Activated CD8-positive, alpha-beta memory T cell treated with anti-CD3 and anti-CD28 coated beads for 48 hours (primary cell): ENCODE measurements at places on chromosomes 16 and 17.
A peak's percentile ranks its signal among the peaks of the same experiment; 100 is the strongest.

GRCh38 chr16:12257926-12258561, 281.5 kb downstream of the SNX29 start:
- no peak for DNase-seq

- no peak for DNase-seq
Measured at GRCh38 chr17:75876938-75877751, 1.2 kb downstream of the TRIM47 start.

- DNase-seq, result no peak
Measured at GRCh38 chr17:70420861-70421445, 251.6 kb downstream of the KCNJ2 start.

GRCh38 chr17:1561420-1562175, 994 bp downstream of the PITPNA start:
- peak; percentile 26 for DNase-seq

GRCh38 chr17:40350689-40351358, 13.7 kb downstream of the GJD3 start:
- DNase-seq, result no peak

- no peak for DNase-seq
Measured at GRCh38 chr17:6072157-6072556, 2.0 kb downstream of the WSCD1 start.

DNA sequence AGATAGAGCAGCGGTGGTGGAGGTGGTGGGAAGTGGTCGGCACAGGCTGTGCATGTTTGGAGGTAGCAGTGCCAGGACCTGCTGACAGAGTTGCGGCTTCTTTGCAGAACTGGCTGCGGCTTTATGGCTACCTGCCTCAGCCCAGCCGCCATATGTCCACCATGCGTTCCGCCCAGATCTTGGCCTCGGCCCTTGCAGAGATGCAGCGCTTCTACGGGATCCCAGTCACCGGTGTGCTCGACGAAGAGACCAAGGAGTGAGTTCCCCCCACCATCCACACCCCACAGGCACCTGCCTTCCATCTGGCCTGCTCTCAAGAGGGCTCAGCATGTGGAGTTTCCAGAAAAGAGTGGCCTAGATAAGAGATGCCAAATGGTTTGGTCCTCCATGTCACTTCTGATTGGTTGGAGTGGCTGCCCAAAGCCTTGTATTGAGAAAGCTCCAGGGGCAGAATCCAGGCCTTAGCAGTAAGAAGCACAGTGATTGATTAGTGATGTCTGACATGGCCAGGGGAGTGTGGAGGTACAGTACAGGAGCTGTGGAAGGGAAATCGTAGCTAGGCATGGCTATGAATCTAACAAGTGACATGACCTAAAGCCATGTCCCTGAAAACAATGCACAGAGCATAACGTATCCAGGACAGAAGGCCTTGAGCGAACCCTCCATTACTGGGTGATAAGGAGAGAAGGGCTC, 12.0 kb downstream of the MMP15 start:
- no peak for DNase-seq

GRCh38 chr17:8123695-8124349, at the start of gene HES7:
Gene HES7 (minus strand): TSS chr17:8124106. CDS start chr17:8124084, 22 bp downstream.
- DNase-seq, result no peak

DNA sequence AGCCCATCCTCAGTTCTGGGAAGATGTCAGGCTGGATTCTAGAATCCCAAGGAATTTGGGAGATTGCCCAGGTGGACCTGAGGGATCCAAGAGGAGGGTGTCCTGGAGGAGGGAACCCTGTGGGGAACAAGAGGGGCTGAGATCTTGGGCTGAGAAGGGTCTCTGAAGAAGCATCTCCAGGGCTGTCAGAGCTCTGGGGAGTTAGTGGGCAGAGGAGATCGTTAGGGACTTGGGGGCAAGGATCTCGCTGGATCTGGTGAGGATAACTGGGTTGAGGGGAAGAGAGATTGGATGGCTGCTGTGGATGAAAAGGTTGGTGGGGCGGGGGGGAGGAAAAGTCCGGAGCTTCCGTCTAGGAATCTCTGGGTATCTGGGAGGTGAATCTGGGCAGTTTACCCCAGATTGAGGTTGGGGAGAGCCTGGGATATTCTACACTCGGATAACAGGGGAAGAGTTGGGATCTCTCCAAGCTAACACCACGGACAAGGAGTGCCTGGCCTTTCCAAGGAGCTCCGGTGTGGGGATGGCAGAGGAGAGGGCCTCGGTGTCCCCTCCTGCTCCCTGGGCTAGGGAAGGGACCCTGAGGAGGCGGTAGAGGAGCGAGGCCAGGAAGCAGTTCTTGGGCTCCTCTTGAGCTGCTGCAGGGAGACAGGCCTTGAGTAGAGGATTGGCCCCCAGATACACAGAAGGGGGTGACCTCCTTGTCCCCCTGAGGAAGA, 1.7 kb downstream of the FBXL19 start:
- DNase-seq, result no peak

GRCh38 chr16:81836279-81837054, 57.4 kb downstream of the PLCG2 start:
- no peak for DNase-seq

DNA sequence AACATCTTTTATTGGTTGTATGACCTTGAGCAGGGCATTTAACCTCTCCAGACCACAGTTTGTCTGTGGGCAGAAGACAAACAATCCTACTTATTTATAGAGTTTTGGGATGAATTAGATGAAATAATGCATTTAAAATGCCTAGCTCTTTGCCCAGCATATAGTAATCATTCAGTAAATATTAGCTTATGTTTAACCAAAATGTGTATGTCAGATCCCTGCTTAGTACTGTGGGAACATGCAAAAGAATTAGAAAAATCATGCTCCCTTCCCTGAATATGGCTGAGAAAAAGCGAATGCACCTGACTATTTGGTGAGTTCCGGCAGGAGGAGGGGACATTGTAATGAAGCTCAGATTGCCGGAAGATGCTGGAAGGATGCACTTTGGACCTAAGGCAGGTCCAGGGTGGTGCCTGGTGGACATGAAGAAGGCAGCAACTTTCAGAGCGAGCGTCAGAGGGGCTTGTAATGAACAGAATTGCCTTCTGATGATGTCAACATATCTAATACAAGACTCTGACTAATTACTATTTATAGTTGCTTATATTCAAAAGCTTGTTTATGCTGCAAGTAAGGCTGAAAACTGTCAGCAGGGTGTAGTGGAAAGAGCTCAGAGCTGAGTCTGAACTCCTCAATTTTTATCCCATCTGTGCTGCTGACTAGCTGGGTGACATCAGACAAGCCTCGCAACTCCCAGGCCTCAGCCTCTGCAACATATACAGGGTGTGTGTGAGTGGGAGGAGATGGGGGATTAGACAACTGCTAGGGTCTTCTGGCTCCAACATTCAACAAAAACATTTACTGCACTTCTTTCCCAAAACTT, 221.2 kb downstream of the PRKCA start:
- no peak for DNase-seq

DNA sequence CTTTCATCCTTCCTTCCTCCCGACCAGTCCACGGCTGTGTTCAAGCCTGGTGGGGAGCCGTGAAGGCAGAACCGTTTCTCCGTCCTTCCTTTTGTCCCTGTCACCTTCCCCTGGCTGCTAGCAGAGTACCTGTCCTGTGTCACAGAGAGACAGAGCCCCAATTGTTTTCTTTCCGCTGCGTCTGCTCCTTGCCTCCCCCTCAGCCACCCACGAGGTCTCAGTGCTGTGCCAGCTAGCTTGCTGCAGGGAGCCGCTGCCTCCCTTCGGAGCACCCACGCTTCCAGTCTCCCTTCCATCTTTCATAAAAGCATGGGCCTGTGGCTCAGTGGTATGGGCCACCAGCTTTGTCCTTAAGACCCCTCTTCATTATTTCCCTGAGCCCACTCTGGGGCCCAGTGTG, 62.2 kb downstream of the MPRIP start:
- no peak for DNase-seq

GRCh38 chr16:3696425-3697218, 20.7 kb downstream of the TRAP1 start:
- no peak for DNase-seq

- DNase-seq, result no peak
Measured at GRCh38 chr16:77974883-77975282, 47.5 kb upstream of the CLEC3A start.

DNA sequence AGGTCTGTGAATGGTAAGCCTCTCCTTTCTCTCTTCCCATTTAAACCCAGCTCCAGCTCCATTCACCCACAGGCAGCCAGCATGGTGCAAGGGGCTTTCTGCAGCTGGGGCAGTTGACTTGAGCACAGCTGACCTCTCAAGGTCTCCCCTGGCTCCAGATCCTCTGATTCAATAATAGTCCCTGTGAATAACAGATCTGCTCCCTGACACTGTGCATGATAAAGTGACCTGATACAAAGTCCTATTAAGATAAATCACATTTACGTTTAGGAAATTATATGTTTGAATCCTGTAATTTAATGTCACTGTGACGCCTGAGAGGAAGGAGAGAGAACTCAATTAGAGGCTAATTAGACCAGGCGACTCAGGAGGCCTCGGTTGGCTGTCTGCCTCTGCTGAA, 540.4 kb upstream of the CDH11 start:
- no peak for DNase-seq

- DNase-seq, result no peak
Measured at GRCh38 chr16:29678691-29679267, at the start of gene QPRT. Gene QPRT (plus strand): TSS chr16:29679180. CDS start chr16:29679198, 18 bp downstream.

DNA sequence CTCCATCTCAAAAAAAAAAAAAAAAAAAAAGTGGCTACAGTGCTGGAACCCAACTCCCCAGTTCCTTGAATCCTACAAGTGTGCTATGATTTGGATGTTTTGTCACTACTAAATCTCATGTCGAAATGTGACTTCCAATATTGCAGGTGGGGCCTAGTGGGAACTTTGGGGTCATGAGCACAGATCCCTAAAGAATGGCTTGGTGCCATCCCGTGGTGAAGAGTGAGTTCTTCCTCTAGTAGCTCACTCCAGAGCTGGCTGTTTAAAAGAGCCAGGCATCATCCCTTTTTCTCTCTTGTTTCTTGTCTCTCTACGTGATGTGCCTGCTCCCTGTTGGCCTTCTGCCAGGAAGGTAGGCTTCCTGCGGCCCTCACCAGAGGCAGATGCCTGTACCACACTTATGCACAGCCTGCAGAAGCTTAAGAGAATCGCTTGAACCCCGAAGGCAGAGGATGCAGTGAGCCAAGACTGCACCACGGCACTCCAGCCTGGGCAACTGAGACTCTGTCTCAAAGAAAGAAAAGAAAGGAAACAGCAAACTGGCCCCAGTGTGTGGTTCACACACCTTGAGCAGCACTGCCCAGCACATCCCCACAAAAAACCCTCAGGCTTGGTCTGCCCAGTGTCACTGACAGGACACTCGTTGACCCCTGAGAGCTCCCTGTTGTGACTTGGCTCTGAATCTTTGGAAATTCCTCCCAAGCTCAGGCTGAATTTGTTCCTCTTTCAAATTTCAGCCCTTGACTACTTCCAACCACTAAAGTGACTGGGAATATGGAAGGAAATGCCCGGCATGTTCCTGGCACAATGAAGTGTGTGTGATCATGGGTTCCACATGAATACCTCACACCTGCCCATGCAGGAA, 3.1 kb downstream of the MT1E start:
- DNase-seq, result no peak

DNA sequence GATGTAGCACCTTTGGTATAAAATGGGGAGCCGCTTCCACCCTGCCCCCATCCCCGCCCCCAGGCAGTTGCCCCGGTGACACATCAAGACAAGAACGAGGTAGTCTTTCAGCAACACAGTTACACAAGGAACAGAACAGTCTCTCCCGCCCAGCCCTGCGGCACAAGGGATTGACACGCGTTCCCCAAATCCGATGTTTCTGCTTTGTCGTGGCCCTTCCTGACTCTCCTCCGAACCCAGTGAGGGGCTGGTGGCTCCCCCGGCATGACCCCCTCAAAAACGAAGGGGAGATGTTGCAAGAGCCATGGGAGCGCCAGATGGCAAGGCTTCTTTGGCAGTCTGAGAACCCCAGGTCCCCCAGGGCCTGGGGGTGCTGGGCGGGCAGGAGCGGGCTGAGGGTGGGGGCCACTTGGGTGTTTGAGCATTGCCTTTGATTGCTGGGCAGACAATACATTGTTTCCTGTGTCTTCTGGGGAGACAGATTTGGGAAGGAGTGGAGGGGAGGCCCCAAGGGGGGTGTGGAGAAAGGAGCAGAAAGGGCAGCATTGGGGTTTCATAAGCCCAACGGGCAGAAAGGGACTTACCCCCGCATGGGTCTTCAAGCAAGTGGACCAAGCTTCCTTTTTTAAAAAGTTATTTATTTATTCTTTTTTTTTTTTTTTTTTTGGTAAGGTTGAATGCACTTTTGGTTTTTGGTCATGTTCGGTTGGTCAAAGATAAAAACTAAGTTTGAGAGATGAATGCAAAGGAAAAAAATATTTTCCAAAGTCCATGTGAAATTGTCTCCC, 16.6 kb downstream of the COL1A1 start:
- DNase-seq, result no peak

GRCh38 chr16:55301385-55302008, 22.5 kb upstream of the IRX6 start:
- no peak for DNase-seq

DNA sequence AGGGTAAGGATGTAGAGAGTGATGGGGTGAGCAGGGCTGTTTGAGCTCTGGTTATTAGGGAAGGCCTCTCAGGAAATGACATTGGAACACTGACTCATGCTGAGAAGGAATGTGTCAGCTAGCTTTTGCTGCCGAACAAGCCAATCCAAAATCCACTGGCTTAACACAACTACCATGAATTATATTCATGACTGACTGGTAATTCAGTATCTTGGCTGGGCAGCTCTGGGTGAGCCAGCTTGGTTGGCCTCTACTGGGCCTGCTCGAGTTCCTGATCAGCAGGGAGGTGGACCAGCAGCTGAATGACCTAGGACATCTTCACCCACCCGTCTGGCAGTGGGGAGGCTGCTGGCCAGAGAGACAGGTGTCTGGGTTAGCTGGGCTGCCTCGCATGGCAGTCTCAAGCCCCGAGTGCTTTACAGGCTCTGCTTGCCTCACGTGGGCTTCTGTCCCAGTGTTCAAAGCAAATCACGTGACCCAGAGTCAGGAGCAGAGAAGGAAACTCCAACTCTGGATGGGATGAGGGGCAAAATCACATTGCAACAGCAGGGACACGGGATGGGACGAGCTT, 209.4 kb downstream of the KATNIP start:
- DNase-seq, result no peak

DNA sequence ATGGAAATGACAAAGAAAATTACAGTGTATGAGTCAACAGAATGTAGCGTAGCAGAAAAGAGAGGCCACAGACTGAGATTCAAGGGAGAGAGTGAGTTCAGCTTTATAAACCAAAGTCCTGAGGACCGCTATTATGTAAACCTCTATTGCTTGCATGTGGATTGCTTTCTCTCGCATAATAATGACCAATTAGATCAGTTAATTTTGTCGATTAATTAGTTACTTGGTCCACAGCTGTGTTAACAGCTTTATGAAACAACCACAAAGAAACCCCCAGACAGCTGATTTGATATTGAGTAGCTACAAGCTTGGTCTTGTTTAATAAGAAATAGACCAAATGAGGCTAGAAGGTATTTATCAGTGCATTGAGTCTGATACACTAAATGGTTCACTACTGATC, 291.8 kb upstream of the ERCC4 start:
- DNase-seq, result no peak

DNA sequence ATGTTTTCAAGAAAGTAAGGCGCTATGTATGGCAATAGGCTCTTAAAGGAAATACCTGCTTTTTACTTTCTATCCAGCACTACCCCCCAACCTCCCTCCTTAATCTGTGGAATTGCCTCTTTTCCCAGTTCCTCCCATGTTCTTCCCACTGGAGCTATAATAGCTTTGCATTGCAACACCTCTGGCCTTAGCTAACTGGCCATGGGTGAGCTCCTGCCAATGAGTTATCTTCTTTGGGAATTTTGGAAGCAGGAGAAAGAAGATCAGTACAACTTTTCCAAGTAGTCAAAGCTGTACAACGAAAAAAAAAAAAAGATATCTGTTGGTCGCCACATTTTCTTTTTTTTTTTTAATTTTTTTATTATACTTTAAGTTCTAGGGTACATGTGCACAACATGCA, 398.0 kb downstream of the NPIPA8 start:
- no peak for DNase-seq

- no peak for DNase-seq
Measured at GRCh38 chr16:67766291-67766690, 40.1 kb downstream of the RANBP10 start.
